Effector memory CD8-positive, alpha-beta T cell (primary cell): ENCODE measurements at places on chromosomes 16 and 17.

DNA sequence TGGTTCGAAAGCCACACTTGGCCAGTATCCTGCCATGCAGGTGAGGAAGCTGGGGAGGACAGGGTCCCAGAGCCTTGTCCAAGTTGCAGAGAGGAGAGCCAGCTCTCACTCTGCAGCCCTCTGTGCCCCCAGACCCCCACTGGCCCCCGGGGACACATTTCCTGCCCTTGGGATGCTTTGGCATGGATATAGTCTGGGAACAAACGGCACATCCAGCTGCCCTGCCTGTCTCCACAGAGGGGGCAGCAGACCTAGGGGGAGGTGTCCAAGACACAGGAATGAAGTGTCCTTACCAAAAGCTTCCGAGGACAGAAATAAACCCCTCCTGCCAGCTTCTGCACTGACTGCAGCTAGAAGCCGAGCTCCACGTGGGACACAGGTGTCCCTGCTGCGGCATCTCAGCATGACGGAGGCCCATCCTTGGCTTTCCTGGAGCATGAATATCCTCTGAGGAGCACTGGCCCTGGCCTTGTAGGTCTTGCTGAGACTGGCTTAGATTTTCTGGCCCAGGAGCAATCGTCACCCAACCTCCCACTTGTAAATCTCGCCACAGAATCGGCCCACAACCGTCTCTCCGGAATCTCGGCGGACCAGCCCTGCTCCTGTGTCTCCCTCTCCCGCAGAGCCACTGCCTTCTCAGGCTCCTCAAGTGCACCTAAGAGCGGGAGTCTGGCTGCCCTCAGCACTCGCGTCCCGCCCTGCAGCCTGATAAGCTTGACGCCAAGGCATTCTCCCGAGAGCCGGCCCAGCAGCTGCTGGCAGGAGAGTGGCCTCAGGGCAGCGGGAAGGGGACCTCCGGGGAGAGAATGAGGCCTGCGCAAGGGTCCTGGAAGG is 1.1 kb upstream of the CAPN15 start:
- no peak for DNase-seq

DNA sequence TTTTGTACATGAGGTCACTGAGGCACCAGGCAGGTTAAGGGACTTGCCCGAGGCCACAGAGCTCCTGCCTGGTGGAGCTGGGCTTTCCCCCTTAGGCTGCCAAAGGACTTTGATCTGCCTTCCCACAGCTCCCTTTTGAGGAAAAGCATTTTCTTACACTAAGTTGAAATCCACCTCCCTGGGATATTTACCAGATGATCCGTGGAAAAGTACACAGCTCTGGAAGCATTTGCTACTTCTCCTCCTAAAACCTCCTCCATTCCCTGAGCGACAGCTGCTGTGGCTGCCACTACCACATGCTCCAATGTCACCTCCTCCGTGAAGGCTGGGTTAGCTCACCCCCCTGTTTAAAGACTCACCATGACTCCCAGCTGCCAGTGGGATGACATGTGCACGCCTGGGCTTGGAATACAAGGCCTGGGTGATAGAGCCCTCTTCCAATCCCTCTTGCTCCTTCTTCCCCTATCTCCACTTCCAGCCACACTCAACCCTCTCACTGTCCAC is 1.2 kb upstream of the MPRIP start:
- DNase-seq: no peak

DNA sequence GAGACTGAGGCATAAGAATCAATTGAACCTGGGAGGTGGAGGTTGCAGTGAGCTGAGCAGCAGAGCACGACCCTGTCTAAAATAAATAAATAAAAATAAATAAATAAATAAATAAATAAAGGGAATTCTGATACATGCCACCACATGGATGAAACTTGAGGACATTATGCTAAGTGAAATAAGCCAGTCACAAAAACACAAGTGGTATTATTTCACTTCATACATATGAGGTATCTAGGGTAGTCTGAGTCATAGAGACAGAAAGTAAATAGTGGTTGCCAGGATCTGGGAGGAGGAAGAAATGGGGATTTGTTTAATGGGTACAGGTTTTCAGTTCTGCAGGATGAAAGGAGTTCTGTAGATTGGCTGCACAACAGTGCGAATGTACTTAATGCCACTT is 16.3 kb downstream of the PIPOX start:
- no peak for DNase-seq

DNA sequence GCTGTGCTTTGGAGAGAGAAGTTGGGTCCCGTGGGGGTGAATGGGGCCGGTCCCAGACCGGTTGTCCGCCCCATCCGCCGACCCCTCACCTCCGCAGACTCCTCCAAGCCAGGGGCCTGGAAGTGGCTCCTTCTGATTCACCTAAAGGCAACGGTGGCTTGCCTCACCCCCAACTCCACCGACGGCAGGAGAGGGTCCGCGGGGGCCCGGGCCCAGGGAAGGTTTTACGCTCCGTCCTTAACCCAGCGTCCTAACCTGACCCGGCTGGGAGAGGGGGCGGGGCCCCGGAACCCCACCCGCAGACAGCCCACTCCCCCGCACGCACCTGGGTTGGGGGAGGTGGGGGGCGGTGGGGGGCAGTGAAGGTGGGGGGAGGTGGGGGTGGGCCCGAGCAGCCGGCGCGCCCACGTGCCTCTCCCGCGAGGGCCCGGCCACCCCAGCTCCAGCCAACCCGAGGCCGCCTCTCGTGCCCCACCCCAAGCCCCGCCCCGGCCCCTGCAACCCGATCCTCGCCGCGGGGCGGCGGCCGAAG is 12.7 kb upstream of the CD300A start:
- no peak for DNase-seq

GRCh38 chr17:3911271-3912053 is 4.8 kb downstream of the P2RX1 start:
- DNase-seq: peak; percentile 59

- DNase-seq: no peak
Measured at GRCh38 chr17:81431545-81432482, 36.6 kb downstream of the BAHCC1 start.

DNA sequence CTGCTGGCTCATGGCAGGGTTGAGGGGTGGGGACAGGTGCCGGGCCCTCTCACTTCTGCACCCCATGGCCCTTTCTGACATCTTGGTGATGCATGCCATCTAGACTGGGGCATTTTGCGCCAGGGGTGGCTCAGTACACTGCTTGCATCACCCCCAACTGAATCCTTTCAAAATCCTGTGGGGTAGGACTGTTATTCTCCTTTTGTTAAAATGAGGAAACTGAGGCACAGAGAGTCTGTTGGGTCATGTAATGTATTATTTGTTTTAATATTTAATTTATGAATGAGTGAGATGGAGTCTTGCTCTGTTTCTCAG is 9.9 kb downstream of the ADCY7 start:
- no peak for DNase-seq

DNA sequence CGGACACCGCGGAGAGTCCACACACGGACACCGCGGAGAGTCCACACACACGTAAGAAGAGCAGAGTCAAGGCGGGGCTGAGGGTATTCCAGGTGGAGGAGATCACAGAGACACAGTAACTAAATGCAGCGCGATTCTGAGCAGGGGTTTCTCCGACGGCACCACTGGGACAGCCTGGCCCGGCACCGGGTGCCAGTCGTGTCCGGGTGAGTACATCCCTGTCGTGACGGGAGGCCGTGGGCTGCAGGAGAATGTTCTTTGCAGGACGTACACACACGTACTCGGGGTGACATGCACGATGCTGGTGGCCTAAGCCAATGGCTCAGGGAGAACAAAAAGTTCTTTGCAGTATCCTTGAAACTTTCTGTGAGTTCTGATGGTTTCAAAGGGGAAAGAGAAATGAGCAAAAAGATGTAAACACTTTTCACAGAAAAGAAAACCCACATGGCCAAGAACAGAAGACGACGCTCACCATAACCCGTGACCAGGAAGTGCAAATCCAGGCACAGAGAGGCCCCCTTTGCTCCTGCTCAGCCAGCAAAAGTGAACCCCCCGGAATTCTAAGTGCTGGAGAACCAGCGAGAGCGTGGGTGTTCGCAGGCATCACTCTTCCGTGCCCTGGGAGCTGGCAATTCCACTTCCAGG is 53.7 kb upstream of the METRNL start:
- no peak for DNase-seq

- no peak for DNase-seq
Measured at GRCh38 chr17:66730461-66730923, 104.4 kb upstream of the CACNG5 start.

DNA sequence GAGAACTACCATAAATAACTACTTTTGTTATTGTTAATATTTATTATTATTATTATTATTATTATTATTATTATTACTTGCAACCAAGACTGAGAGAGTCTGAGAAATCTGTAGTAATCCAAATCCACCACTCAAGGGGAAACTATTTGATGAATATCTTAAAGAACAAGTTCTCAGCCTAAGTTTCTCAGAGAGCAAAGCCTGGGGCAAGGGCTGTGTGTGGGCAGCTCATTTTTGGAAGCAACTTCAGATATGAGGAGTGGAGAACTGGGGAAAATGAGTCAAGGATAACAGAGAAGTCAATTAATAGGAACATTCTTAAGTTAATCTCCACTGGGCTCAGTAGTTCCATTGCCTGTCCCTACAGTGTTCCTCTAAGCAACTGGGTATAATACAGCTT is 57.1 kb upstream of the KCNJ16 start:
- DNase-seq: no peak

GRCh38 chr17:81436294-81436849 is 41.1 kb downstream of the BAHCC1 start:
- no peak for DNase-seq

DNA sequence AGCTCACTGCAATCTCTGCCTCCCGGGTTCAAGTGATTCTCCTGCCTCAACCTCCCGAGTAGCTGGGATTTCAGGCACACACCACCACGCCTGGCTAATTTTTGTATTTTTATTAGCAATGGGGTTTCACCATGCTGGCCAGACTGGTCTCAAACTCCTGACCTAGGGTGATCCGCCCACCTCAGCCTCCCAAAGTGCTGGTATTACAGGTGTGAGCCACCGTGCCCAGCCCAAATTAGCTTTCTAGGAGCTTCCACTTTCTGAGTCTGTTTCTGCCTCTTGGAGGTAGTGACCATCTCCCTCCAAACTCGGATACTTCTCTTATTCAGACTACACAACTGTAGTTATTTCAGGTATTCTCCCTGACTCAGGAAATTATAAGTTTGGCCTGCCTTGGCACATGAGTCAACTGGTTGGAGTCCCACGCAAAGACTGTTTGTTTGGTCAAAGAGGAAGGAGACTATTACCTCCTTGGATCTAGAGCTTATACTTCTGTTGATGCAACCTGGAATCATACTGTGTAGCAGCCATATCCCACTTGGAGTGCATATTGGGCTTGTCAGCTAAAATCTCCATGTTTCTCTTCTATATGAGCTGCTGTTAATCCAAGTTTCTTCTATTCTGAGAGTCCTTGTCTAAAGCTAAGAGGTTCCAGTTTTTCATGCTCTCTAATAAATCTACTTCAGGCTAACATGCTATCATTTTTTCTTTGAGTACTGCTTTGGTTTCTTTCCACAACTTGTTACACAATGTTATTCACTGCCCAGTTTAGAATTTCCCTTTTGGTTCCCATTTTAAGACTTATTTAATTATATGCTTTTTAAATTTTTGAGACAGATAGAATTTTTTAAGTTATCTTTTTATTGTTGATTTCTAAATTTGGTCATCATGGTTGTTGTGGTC is 7.5 kb downstream of the IL4R start:
- DNase-seq: no peak

GRCh38 chr16:2005646-2006045 is 4.0 kb downstream of the ZNF598 start:
- no peak for DNase-seq

GRCh38 chr17:40561871-40562611 is 3.2 kb downstream of the CCR7 start:
- peak; percentile 57 for DNase-seq

- no peak for DNase-seq
Measured at GRCh38 chr17:31318298-31318801, 3.1 kb downstream of the EVI2A start.

DNA sequence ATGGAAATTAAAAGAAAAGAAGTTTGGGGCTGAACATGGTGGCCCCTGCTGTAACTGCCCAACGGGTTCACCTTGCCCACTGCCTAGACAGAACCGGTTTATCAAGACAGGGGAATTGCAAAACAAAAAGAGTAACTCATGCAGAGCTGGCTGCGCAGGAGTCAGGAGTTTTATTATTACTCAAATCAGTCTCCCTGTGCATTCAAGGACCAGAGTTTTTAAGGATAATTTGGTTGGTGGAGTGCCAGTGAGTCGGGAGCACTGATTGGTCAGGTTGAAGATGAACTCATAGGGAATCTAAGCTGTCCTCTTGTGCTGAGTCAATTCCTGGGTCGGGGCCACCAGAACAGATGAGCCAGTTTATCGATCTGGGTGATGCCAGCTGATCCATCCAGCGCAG is 4.4 kb upstream of the SCPEP1 start:
- no peak for DNase-seq

DNA sequence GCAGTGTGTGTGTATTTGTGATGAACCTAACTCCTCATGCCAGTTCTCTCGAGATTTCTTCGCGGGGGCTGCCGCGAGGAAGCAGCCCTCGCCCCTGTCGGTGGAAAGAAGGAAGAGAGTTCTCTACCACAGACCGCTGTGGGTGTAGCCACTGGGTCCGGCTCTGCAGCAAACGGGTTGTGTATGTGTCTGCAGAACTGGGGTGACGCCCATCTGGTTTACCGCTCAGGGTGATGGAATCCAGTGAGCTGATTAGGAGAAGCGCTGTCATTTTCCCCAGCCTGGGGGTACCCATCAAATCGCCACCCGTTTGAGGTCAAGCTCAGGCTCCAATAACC is 7.7 kb downstream of the CORO6 start:
- peak; percentile 69 for DNase-seq

- no peak for DNase-seq
Measured at GRCh38 chr17:69539781-69540319, 125.4 kb downstream of the MAP2K6 start.

GRCh38 chr16:12252616-12253015 is 276.1 kb downstream of the SNX29 start:
- DNase-seq: no peak

GRCh38 chr17:44848257-44848795 is 643 bp downstream of the HIGD1B start:
- no peak for DNase-seq

- DNase-seq: no peak
Measured at GRCh38 chr16:26594666-26595065, 472.1 kb upstream of the C16orf82 start.

DNA sequence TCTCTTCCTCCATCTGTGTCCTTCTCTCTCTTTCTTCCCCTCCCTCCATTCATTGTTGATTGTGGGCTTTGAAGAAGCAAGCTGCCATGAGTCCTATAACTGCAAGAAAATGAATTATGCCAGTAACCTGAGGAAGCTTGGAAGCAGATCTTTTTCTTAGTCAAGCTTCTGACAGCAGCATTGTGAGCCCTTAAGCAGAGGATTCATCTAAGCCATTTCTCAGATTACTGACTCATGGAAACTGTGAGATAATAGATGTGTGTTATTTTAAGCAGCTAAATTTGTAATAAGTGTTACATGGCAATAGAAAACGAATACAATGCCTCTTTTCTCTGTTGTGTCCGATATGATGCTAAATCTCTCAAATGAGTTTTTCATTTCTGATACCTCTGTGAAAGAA is 1109.7 kb downstream of the CDH11 start:
- DNase-seq: no peak
